ENCODE measurements at places on chromosomes 2 and 18.
A peak's percentile ranks its signal among the peaks of the same experiment; 100 is the strongest.

DNA sequence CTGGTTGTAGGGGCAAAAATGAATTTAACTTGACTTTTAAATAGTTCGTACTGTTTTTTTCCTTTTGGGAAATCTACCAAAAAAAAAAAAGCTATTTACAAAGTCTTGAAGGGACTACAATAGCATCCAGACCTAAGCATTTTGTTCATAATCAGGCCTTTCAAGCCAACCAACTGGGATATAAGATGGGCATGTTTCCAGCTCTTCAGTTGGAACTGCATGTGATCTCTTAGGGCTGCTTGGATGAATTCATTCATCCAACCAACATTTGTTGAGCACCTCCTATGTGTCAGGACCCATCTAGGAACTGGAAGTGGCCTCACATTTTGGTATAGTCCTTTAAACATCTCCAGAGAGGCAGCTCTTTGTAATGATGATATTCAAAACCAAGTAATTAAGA, 98.6 kb downstream of the AAK1 start:
- no peak for DNase-seq

- peak; percentile 13 for DNase-seq
Measured at GRCh38 chr2:94874277-94874997, 3.2 kb downstream of the TEKT4 start.

GRCh38 chr18:21364471-21364870, 122.4 kb downstream of the GREB1L start:
- no peak for DNase-seq

- DNase-seq = peak; percentile 48
Measured at GRCh38 chr2:200677171-200677570, 91.4 kb downstream of the AOX1 start.

- no peak for DNase-seq
Measured at GRCh38 chr2:186748354-186748753, 54.5 kb downstream of the FAM171B start.

DNA sequence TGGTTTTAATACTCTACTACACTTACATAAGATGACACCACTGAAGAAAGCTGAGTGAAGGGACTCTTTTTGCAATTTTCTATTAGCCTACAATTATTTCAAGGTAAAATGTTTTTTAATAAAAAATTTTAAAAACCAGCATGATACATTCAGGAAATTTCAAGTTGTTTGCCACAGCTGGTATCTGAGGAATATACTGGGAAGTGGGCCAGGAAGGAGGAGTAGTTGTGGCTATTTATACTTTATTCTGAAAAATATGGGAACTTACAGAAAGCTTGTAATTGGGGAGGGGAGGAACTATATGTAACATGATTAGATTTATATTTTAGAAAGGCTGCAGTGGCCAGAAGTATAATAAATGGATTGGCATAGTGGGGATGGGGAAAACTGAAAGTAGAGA, 40.8 kb downstream of the WDR35 start:
- DNase-seq = no peak

DNA sequence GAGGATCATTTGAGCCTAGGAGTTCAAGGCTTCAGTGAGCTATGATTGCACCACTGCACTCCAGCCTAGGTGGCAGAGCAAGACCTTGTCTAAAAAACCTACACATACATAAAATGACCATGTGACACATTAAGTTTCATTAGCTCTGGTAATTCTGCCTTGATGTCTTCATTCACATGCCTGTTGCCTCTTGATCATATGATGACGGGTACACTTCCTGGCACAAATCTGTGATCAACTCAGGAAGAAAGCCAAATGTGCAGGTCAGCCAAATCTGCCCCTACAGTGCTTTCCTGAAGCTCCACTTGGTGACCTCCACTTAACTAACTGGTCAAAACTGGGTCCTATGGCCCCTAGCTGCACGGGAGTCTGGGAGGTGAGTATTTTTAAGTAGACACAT, 54.4 kb upstream of the B3GNT7 start:
- DNase-seq = no peak

All from DMS79 treated with DMSO at 0.1 percent for 48 hours (cell line).